ENCODE measurements at places on chromosomes 4 and X.

DNA sequence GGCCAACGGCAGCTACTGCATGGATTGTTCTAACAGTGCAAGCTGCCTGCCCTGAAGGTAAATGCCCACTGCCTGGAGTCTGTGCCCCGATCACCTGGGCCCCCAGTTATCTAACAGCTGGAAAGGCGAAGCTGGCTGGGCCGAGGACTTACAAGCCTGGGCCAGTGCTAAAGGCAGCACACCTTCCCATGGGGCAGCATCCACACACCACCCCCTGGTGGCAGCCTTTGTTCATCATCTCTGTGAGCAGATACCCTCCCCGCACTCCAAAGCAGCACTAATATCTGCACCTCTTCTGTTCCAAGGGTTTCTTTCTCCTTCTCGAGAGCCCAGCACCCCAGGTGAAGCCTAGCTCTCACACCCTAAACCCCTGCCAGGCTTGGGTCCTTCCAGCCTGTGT, 7.6 kb downstream of the SLC2A9 start:
- peak; percentile 84 for DNase-seq

- DNase-seq, result peak; percentile 46
Measured at GRCh38 chr4:169024762-169025161, 14.7 kb upstream of the CBR4 start.

DNA sequence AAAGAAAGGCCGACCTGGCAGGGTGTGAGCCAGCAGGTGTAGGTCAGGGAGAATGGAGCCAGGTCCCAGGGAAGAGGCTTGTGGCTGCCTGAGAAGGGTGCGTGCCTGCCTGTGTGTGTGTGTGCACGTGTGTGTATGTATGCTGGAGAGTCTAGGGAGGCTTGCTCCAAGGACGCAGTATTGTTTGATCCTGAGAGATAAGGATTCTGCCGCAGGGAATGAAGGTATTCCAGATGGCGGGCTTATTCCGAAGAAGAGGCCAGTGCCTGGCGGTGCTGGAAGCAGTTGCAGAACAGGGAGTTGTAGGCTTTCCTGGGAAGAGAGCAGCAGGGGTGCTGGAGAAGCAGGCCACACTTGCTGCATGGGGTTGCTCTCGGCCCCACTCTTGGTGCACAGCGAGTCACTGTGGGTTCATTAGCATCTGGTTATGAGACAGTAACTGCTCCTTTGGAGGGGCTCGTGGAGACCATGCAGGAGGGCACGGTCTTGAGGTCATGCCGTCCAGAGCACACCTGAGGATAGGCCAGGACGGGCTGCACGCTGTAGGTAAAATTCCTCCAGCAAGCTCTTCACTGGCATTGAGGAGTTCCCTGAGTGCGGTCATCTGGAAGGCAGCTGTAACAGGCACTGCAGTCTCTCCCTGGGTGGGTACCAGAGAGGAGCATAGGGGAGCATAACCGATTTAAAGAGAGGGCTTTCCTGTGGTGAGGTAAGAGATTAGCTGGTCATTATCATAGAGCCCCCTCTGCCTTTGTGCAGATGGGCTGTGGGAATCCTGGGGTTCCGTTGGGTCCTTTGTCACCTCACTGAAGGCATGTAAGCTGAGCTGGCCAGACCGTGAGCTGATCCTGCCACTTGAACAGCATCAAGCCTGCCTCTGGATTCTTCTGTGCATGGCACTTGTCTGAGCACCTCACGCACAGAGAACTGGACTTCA, 29.9 kb upstream of the MSANTD1 start:
- no peak for DNase-seq

GRCh38 chrX:48813644-48814043, 11.8 kb downstream of the HDAC6 start:
- DNase-seq, result no peak

DNA sequence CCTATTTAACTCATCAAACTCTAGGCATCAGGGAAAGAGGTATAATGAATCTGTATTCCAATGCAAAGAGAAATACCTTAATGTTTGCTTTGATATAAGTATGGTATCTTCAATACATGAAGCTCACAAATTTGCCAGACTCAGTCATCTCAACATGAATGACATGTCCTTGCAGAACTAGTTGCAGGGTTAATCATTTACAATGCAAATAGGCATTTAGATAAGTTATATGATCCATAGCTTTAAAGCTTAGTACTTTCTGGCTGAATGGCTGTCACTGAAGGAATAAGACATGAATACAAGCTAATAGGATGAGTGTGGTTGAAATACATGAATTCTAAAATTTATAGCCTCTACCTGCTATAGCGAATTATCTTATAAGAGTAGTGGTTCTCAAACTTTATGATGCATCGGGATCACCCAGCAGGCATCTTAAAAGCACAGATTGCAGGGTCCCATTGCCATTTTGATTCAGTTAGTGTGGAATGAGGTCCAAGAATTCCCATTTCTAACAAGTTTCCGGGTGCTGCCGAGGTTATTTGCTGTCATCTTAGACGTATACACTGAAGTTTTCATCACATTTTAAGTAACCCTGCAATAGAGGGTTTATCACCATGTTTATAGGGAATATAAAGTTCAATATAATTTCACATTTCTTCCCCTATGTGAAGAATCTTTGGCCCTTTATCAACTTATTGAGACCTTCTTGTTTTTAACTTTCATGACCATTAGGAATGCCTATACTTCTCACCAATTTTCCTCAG, 439.2 kb downstream of the ARHGAP24 start:
- no peak for DNase-seq
